ENCODE measurements at places on chromosomes 1 and 21.
A peak's percentile ranks its signal among the peaks of the same experiment; 100 is the strongest.

GRCh38 chr1:233406994-233407631 is 79.6 kb downstream of the MAP3K21 start:
- DNase-seq, result no peak

- DNase-seq, result no peak
Measured at GRCh38 chr1:160656737-160657136, 9.9 kb upstream of the SLAMF1 start.

DNA sequence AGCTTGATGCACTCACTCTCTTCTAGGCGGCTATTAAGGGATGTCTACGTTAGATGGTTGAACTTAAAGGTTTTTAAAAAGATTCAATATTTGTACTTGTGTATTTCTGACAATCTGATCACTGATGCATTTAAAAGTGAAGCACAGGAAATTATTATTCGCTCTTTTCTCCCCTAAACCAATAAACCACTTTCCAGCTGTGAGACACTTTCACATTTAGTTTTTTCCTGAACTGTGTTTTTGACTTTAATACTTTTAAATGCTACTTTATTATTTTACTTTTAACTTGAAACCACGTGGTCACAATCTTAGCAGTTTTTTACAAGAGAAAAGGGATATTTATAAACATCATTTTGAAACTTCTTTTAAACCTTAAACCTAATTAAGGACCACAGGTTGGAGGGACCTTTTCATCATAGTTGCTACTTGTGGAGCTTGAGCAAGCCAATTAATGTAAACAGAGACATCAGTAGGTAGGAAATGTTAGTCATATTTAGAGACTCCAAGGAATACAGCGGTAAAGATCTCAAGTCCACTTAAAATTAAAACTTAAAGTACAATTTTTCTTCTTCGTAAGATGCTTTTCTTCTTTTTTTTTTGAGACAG is 9.2 kb downstream of the WDR26 start:
- no peak for DNase-seq

DNA sequence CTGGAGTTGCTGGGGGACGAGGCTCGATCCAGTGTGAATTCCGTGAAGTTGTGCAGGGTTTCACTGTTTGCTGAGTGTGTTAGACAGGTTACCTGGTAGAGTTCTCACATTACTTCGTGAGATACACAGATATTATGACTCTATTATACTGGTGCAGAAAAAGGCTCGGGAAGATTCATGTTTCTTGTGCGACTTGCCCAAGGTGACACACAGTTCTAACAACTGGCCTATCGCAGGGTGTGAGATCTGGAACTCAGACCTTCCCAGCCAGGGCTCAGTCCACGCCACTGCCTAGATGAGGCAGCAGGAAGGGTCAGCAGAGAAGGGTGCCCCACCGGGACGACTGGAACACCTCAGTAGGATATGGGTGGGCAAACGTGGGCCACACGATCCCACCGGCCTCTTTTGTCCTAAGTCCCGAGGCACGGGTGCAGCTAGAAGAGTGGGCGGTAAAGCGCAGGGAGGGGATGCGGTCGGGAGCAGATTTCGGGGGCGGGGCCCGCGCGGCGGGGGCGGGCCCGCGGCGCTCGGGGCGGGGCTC is 296 bp upstream of the RNPEP start:
- no peak for DNase-seq

DNA sequence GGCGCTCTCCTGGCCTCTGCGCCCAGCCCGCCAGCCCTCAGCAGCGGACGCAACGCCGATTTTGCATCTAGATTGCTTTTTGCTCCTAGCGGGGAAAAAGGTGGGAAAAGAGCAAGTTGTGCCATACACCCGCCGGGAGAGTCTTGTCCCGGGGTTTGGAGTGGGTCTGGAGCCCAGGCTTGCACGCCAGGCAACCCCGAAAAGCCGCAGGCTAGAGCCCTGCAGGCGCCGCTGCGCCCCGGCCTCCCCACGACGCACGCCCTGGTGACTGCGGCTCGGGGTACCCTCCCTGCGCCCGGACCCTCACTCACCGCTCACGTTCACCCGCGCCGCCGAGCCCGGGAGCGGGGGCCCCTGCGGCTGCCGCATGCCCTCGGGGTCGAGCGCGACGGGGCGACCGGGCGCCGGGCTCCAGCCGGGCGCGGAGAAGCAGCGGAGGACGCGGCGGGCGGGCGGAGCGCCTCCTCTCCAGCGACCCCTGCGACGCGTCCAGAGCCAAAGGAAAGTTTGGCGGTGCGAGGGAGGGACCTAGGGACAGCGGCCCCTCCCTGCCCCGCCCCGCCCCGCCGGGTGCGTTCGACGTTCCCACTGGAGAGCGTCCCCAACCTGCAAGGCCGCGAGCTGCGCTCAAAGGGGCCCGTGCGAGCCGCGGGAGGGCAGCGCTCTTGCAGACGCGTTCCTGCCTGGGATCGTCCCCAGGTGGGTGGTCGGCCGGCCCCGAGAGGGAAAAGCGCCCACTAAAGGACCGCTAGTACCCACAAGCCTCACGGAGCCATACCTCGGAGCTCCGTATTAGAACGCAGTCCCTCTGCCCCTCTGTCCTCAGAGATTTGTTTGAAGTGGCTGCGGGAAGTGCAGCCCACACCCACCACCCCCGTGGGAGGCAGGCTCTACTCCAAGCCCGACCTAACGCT is at the start of gene LPAR3:
Gene LPAR3 (minus strand): TSS at position 502 of the 914 bp plus-strand sequence. CDS start 27,086 bp downstream, outside the sequence.
- DNase-seq, result peak; percentile 40

GRCh38 chr1:79852004-79852403 is 845.5 kb upstream of the ADGRL4 start:
- DNase-seq, result no peak

DNA sequence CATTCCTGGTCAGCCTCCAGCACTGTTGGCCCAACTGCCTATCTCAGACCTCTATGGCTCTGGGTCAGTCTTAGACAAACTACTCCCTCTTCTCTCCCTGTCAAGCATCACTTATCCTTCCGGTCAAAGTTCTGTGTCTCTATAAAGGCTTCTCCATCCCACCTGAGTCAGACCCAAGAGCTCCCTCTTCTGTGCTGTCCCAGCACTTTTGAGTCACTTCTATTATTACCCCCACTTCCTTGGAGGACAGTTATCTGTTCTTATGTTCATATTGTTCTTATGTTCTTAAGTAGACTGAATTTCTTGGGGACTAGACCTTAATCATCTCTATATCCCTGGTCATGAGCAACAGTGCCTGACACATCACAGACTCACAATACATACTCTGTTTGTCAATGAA is 29.2 kb upstream of the IL10 start:
- DNase-seq, result no peak

DNA sequence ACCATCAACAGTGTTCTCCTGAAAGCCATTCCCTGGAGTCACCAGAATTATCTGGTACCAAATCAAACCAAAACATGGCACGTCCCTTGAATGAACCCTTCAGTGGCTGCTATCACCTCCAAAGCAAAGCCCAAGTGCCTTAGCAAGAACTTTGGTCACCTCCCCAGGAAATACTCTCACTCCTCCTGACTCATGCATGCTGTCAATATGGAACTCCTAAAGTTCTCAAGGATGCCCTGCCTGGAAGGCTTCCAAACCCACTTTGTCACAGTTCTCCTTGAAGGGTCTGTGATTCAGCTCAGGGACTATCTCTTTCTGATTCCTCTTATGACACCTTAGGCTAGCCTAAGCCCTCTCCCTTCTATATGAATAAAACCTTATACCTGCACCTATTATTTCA is 146.1 kb upstream of the RUNX1 start:
- DNase-seq, result no peak

DNA sequence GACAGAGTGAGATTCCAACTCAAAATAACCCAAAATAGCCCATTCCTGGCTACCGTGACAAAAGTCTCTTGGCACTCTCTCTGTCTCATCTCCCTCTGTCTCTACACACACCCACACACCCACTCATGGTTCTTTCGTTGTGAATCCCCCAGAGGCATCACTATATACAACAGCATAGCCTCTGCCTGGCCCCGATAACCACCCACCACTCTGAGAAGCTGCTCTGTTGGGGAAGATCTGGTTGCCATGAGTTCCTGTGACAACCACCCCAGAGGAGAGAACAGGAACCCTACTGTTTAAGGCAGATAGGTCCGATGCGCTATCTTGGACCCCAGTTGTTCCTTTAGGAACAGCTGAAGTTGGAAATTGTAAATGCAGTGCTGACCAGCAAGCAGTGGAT is 70.4 kb upstream of the LYST start:
- no peak for DNase-seq

- DNase-seq, result no peak
Measured at GRCh38 chr1:216894494-216894893, 171.3 kb upstream of the ESRRG start.

DNA sequence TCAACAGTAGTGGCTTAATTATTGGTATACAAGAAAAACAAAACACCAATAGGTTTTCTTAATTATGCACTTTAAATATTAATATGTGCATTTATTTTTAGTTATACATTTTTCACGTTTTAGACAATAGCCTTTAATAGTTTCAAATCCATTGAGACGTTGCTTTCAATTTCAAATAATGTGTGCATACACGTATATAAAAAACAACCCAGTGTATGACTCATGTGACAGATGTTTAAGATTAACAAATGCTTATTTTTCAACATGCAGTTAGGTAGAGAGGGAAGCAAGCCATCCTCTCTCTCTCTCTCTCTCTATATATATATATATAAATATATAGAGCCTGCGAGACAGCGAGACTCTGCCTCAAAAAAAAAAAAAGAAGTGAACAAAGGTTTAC is 24.3 kb downstream of the EYA3 start:
- no peak for DNase-seq

DNA sequence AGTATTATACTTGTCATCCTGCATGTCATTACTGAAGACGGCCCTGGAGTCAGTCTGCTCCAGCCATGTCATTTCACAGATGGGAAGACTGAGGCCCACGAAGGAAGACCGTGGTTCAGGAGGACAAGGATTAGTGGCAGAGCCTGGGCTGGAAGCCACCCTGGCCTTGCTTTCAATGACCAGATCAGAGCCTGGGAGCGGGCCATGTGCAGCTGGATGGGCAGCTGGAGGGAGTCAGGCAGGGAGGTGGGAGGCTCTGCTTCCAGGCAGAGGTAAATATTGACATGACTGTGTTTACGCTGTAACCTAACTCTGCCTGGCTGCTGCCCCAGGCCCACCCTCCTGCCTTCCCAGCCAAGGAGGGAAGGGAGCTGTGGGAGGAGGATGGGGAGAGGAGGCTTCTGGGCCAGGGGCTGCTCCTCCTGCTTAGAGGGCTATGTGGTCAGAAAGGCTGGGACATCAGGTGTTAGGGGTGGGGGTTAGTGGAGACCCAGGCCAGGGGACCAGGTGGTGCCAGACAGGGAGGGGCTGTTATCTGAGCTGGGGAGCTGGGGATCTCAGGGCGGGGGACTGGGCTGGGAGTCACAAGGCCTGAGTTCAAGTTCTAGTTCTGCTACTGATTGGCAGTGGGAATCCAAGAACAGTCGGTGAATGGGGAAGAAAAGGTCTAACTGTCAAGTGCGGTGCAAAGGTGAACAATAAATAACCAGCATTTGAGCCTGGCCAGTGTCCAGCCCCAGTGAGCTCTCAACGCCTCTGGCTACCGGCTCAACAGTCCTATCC is 48.5 kb upstream of the ECE1 start:
- DNase-seq, result no peak

GRCh38 chr1:157739229-157739901 is 37.6 kb downstream of the FCRL2 start:
- no peak for DNase-seq

GRCh38 chr1:176989754-176990153 is 174.8 kb downstream of the ASTN1 start:
- no peak for DNase-seq

DNA sequence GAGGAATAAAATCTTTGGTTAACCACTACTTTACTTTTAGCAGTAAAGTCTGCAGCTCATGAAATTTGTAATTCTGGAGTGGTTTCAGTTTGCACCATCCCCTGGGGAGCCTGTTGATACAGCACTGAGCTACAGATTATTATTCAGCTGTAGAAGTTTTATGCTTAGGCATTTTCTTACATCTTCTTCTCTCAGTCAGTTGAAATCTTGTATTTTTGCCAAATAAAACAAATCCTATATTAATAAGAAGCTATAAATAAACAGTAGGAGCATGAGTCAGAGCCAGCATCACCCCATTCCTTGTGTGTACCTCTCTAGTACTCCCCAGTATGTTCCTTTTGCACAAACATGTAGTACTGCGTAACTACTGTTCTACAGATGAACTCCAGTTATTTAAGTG is 118.9 kb downstream of the ATF6 start:
- no peak for DNase-seq

All from SW480 (cell line).